ENCODE measurements at places on chromosomes 2 and 18.

- no peak for DNase-seq
Observed at GRCh38 chr2:209383212-209383611, 40.6 kb upstream of the MAP2 start.

DNA sequence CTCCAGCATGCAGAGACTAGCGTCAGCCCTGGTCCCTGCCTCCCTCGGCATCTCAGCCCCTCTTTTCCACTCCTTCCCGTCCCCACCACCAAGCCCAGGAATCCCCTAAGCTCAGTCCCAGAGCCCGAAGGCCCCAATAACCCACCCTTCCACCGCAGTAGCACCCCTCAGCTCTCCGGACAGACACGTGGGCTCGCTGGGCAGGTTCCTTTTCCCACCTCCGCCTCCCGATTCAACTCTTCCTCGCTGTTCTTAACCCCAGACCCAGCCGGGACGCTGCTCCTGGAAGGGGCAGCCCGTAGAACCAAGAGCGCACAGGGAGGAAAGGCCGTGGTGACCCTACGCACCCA is 1.4 kb downstream of the IHH start:
- DNase-seq, result no peak

GRCh38 chr2:220353897-220354296 is 726.5 kb downstream of the SLC4A3 start:
- no peak for DNase-seq

GRCh38 chr18:9478545-9478944 is 3.2 kb downstream of the RALBP1 start:
- no peak for DNase-seq

DNA sequence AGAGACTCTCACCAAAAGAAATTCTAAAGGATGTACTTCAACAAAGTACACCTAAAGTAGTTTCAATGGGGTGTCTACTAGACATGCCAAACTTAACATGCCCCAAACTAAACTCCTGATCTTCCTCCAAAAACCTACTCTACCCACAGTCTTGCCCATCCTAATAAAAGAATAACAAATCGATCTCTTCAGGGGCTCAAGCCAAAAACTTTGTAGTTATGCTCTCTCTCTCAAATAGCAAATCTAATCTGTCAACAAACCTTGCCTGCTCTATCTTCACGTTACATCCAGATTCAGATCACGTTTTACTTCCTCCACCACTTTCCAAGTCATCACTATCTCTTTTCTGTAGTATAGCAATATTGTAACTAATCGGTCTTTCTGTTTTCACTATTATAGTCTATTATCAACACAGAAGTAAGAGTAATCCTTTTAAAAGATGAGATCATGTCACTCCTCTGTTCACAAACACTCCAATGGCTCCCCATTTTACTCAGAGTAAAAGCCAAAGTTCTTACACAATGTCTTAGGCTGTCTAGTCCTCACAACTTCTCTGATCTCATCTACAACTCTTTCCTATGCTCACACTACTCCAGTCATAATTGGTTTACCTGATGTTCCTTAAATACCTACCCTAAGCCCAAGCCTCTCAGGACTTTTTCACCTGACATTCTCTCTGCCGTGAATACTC is 79.9 kb downstream of the THADA start:
- no peak for DNase-seq

DNA sequence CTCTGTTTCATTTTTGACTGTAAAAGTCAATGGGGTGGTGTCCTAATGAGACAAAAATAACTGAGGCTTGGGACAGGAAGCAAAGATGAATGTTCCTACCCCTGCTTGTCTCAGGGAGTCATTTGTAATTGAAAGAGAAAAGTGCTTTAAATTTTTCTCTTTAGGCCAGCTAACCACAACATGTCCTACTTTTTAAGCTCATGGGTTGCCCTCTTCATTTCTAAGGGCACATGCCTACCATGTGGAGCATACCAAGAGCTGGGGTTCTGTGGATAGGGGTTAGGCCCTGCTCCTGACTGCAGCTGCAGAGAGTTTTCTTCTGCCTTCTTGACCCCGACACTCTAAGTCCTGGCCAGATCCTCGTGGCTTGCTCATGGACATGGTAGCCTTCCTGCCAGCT is 96.8 kb upstream of the ARL4C start:
- no peak for DNase-seq

DNA sequence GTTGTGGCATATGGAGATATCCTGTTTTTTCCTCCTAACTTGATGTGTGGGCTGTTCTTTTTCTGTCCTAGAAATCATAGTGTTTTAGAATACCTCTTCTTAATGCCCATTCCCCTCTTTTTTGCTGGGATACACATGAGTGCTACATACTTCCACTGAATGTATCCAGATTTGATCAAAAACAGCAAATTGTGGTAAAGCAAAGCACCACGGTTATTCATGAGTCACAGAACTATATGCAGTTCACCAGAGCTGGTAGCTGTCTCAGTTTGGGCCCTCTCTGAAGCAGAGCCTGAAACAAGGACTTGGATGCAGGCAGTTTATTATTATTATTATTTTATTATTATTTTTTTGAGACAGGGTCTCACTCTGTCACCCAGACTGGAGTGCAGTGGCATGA is 69.9 kb upstream of the CTLA4 start:
- DNase-seq, result no peak

GRCh38 chr2:205858275-205858674 is 176.0 kb downstream of the NRP2 start:
- no peak for DNase-seq

DNA sequence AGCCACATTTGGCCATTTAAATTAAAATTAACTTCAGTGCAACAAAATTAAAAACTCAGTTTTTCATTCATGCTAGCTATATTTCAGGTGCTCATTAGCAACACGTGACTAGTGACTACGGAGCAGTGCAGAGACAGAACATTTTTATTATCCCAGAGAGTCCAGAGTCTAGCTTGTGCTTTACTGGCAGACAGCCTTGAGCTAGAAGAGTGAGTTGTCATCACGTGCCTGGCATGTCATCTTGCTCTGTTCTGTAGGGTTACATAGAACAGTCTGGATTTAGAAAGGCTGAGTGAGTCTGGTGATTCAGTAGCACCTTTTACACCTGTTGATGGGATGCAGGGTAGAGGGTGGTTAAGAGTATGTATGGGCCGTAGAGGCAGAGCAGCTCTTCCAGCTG is 136.9 kb upstream of the IL1R2 start:
- no peak for DNase-seq

GRCh38 chr2:235918876-235919275 is 249.3 kb downstream of the GBX2 start:
- no peak for DNase-seq

- DNase-seq, result no peak
Observed at GRCh38 chr2:135701442-135701841, 40.2 kb upstream of the UBXN4 start.
